ENCODE measurements at places on chromosomes 1 and 21. TPM values are rescaled to one million over a fixed set of nuclear protein-coding genes. Genes with fewer than 3 reads are reported as not detected.

The PRAMEF1 gene
- not detected for total RNA-seq

The SGIP1 gene
- 11.0 TPM for total RNA-seq

The CHIA gene
- not detected for total RNA-seq

The OLFML3 gene
- 68.0 TPM for total RNA-seq

The AMY1B gene
- not detected for total RNA-seq

The TNFRSF4 gene
- under 0.01 TPM for total RNA-seq

The KLHDC9 gene
- total RNA-seq = 3.0 TPM

The CD247 gene
- not detected for total RNA-seq

The WLS gene
- total RNA-seq = 156 TPM

The CHRM3 gene
- total RNA-seq = under 0.01 TPM

The KLF17 gene
- total RNA-seq = 0.50 TPM

The DNMT3L gene
- not detected for total RNA-seq

The DCST1 gene
- total RNA-seq = not detected

The GBP1 gene
- 35.7 TPM for total RNA-seq

The FOXO6 gene
- total RNA-seq = under 0.01 TPM

The EDN2 gene
- not detected for total RNA-seq

The SLC22A15 gene
- 21.0 TPM for total RNA-seq

The PTAFR gene
- under 0.01 TPM for total RNA-seq

The ATP1A4 gene
- total RNA-seq = 0.26 TPM

The HCRTR1 gene
- not detected for total RNA-seq

The SLC44A3 gene
- total RNA-seq = 9.7 TPM

The IL6R gene
- total RNA-seq = 12.8 TPM

The RGS13 gene
- not detected for total RNA-seq

The MATN1 gene
- not detected for total RNA-seq

The DNAJC28 gene
- total RNA-seq = 2.3 TPM

The MSH4 gene
- total RNA-seq = 0.66 TPM

The KRTAP19-1 gene
- total RNA-seq = not detected

The ESRRG gene
- total RNA-seq = 0.83 TPM

The EFNA1 gene
- not detected for total RNA-seq

The RNPC3 gene
- total RNA-seq = 4.6 TPM

The NLRP3 gene
- total RNA-seq = not detected

The MPL gene
- total RNA-seq = not detected

The PLA2G2D gene
- not detected for total RNA-seq

The ADORA3 gene
- not detected for total RNA-seq

The EPRS1 gene
- total RNA-seq = 193 TPM

The LRRC38 gene
- total RNA-seq = not detected

The LCE2C gene
- total RNA-seq = not detected

The ZNF648 gene
- total RNA-seq = not detected

The NUDT4B gene
- 7.1 TPM for total RNA-seq

The FAM151A gene
- not detected for total RNA-seq

The HHAT gene
- 2.3 TPM for total RNA-seq

The PRELP gene
- 4.9 TPM for total RNA-seq

The FAM3B gene
- total RNA-seq = not detected

The SERBP1 gene
- total RNA-seq = 128 TPM

The MRPS6 gene
- 20.0 TPM for total RNA-seq

The PGLYRP3 gene
- total RNA-seq = not detected

The LCE3E gene
- total RNA-seq = not detected

The ZNF697 gene
- 22.3 TPM for total RNA-seq

The MROH7 gene
- total RNA-seq = under 0.01 TPM

The CNIH3 gene
- 15.7 TPM for total RNA-seq

The OPRD1 gene
- not detected for total RNA-seq

The CHIT1 gene
- not detected for total RNA-seq

The HCN3 gene
- 1.0 TPM for total RNA-seq

The KCNA3 gene
- 5.6 TPM for total RNA-seq

The NPL gene
- total RNA-seq = 2.6 TPM

The EXTL1 gene
- total RNA-seq = 0.33 TPM

The ZBTB17 gene
- 54.3 TPM for total RNA-seq

Data from fibroblast of lung (primary cell).